ENCODE measurements at places on chromosomes 4 and X.

GRCh38 chr4:180150818-180151217 lies 2092.4 kb upstream of the TENM3 start:
- DNase-seq, result no peak

- DNase-seq, result no peak
Measured at GRCh38 chrX:54891573-54891972, 29.1 kb upstream of the TRO start.

- no peak for DNase-seq
Measured at GRCh38 chr4:67699603-67700002, 1.4 kb downstream of the UBA6 start.

DNA sequence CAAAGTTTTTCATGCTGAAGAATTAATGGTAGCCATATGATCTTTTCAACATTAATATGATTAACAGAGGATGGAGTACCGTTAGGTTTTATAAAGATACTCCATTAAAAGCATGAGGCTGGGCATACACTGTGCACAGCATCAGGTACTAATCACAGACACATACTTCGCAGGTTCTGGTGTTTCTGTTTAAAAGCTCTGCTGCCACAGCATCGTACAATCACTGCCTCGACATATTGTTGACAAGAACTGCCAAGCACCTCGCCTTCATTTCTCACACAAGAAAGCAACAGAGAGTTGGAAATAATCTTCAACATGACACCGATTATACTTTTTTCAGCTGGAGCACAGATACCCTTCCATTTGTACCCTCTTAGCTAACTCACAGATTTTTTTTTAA lies 753.4 kb upstream of the FAM241A start:
- no peak for DNase-seq

DNA sequence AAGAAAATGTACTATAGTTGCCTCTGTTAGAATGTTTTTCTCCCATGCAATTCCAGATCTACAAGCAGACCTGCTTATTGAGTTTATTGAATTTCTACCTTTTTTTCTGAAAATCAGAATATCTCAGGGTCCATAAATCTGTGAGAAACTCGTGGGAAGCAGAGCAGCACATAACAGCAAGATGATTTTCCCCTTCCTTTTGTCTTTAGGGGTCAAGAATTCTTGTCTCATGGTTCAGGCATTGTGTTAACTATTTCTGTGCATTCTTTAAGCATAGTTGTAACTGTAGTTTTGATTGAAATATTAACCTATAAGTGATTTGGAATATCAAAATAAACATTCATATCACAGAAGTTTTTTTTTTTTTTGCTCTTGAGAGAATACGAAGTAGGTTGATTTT lies 11.4 kb downstream of the EDNRA start:
- no peak for DNase-seq

DNA sequence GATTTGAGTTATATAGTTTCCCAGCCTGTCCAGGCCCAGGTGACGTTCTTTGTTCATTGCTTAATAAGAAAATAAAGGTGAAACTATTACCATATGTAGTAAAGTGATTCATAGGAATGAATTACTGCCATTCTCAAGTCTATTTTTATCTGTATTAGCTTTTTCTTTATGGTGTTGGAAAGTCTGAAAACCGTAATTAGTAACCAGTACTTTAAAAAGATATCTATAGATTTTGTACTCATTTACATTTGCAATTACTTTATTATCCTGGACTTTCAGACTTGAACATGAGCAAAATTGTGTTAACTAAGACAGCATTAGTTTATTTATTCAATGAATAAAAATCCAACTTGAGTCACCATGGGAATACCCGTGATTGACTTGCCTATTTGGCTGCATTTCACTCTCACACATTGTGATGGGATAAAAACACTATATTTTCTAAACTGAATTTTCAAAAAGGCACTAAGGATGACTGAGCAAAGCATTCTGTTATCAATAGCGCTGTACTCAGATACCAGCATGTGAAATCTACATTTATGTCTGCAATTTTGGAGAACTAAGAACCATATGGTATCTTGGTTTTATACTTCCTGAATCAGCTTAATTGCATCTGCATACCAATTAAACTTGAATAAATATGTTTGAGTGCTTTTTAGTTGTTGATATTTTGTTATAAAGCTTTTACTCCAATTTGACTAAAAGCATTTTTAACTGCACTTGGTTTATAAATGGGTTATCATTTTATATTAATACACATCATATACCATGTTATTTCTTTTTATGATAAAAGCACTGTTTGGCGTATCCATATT lies 154.6 kb downstream of the CCSER1 start:
- no peak for DNase-seq

GRCh38 chr4:33369446-33369845 lies 2649.3 kb downstream of the PCDH7 start:
- DNase-seq, result no peak

DNA sequence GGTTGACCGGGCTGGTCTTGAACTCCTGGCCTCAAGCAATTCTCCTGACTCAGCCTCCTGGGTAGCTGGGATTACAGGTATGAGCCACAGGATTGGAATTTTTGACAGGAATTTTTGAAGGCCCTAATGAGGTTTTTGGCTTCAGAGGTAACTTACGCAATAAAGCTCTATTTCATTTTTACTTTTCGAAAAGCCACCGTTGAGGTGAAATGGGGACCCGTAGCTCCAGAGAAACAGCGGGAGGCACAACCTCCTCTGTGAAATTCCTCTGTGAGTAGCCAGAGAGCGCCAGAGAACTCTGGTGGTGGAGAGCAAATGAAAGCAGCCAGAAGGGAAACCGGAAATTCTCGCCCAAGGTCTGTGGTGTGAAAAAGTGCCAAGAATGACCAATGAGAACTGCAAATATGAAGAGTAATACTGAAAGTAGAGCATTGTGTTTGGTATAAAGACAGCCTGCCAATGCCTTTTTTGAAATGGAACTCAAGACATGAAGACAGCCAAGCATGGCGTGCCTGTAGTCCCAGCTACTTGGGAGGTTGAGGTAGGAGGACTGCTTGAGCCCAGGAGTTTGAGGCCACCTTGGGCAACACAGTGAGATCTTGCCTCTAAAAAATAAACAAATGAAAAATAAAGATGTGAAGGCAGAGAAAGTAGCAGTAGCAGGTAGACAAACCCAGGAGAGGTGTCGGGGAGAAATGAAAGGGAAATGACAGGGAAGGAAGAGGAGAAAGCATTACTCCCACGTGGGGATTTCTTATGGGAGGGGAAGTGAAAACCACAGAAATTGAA lies 33.0 kb upstream of the TMEM131L start:
- peak; percentile 22 for DNase-seq

DNA sequence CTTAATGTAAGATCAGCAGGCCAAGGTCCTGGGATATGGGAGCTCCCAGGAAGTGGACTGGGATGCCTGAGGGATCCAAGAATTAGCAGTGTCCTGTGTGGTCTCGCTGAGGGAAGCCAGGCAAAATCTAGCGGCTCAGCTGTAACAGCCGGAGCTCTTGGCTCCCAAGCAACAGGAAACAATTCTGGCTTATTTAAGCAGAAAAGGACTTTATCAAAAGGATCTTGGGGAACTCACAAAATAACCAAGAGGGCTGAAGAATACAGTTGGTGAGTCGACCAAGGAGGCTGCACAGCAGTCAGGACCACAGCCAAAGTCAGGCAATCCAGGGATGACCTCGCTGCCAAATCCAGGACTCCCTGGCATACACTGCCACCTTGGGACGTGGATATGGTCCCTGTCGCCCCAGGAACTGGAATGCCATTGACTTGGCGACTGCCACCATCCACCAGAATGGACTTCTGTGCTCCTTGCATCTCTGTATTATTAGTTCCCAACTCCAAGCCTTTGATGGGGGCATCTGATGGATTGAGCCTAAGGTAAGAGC lies 165.3 kb upstream of the BCOR start:
- peak; percentile 64 for DNase-seq

GRCh38 chr4:61762722-61763627 lies 562.8 kb downstream of the ADGRL3 start:
- DNase-seq, result no peak

- no peak for DNase-seq
Measured at GRCh38 chrX:34560180-34560579, 96.9 kb downstream of the TMEM47 start.

- no peak for DNase-seq
Measured at GRCh38 chr4:85368932-85369331, 106.0 kb upstream of the ARHGAP24 start.

GRCh38 chr4:165827018-165827417 lies 46.0 kb upstream of the TLL1 start:
- no peak for DNase-seq

GRCh38 chr4:153274967-153275366 lies 69.5 kb upstream of the MND1 start:
- no peak for DNase-seq

Data from ovary (tissue), 10 donors.